ENCODE measurements at places on chromosomes 3 and 15. TPM values are rescaled to one million over a fixed set of nuclear protein-coding genes. Genes with fewer than 3 reads are reported as not detected.

Gene PTX3
- polyA plus RNA-seq = 907 TPM

Gene SEMA3G
- 92.8 TPM for polyA plus RNA-seq

Gene COPB2
- 66.5 TPM for polyA plus RNA-seq

Gene SPESP1
- 0.67 TPM for polyA plus RNA-seq

Gene PDE12
- 4.7 TPM for polyA plus RNA-seq

Gene METTL6
- polyA plus RNA-seq = 13.5 TPM

Gene DIPK2A
- polyA plus RNA-seq = 2.2 TPM

Gene GLDN
- 0.54 TPM for polyA plus RNA-seq

Gene C3orf49
- not detected for polyA plus RNA-seq

Gene ZNF660
- 0.70 TPM for polyA plus RNA-seq

Gene ATP8B4
- polyA plus RNA-seq = 0.90 TPM

Gene CLDN18
- 32.5 TPM for polyA plus RNA-seq

Gene CPA3
- polyA plus RNA-seq = 4.0 TPM

Gene SH2D7
- not detected for polyA plus RNA-seq

Gene DZIP3
- polyA plus RNA-seq = 2.2 TPM

Gene SERINC4
- 0.79 TPM for polyA plus RNA-seq

Gene ADCY5
- polyA plus RNA-seq = 6.0 TPM

Gene CFAP92
- 1.9 TPM for polyA plus RNA-seq

Gene ZKSCAN7
- 3.3 TPM for polyA plus RNA-seq

Gene CCR5
- 0.22 TPM for polyA plus RNA-seq

Gene SEMA7A
- polyA plus RNA-seq = 2.4 TPM

Gene GPR160
- 5.2 TPM for polyA plus RNA-seq

Gene IL17RD
- polyA plus RNA-seq = 0.85 TPM

Gene NOX5
- polyA plus RNA-seq = 0.11 TPM

Gene GOLGA8N
- polyA plus RNA-seq = 11.5 TPM

Gene TP53BP1
- 5.2 TPM for polyA plus RNA-seq

Gene TIMP4
- polyA plus RNA-seq = 29.1 TPM

Gene PARP9
- 15.7 TPM for polyA plus RNA-seq

Gene CHRM5
- polyA plus RNA-seq = 0.01 TPM

Gene XPC
- 16.9 TPM for polyA plus RNA-seq

Gene SLC28A1
- 0.34 TPM for polyA plus RNA-seq

Gene MORC1
- not detected for polyA plus RNA-seq

Gene GOLGA6D
- not detected for polyA plus RNA-seq

Gene RLBP1
- polyA plus RNA-seq = not detected

Gene TMEM158
- polyA plus RNA-seq = 1.2 TPM
